ENCODE measurements at places on chromosomes 1 and 21. TPM values are rescaled to one million over a fixed set of nuclear protein-coding genes. Genes with fewer than 3 reads are reported as not detected.

NRAS gene
- total RNA-seq, result 26.5 TPM

CNTN2 gene
- total RNA-seq, result not detected

CFHR2 gene
- total RNA-seq, result not detected

TAL1 gene
- 18.3 TPM for total RNA-seq

FCRL4 gene
- not detected for total RNA-seq

ASCL5 gene
- total RNA-seq, result 0.29 TPM

NR5A2 gene
- 8.1 TPM for total RNA-seq

ZNF683 gene
- 1.1 TPM for total RNA-seq

NPR1 gene
- total RNA-seq, result 69.4 TPM

All from upper lobe of right lung (tissue), 1 donor.